Stimulated activated CD4-positive, alpha-beta T cell treated with anti-CD3 and anti-CD28 coated beads, Interleukin-15, amount 100 ng/mL, for 48 hours (primary cell): ENCODE measurements at places on chromosomes 13 and 19.

GRCh38 chr19:48900477-48901406 lies 630 bp downstream of the NUCB1 start:
- DNase-seq: no peak

- DNase-seq: no peak
Observed at GRCh38 chr19:45767881-45768654, 984 bp downstream of the SIX5 start.

DNA sequence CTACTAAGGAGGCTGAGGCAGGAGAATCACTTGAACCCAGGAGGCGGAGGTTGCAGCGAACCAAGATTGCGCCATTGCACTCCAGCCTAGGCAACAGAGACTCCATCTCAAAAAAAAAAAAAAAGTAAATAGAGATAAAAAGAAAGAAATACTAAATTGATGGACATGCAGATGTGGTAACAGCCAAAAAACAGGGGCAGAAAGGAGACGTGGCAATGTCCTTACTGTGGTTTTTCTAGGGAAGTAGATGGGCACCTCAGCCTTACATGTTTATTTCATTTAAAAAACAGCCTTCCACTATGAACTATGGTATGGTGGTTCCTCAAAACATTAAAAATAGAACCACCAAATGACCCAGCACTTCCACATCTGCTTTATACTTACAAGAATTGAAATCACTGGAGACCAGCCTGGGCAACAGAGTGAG lies 6.5 kb upstream of the EIF3G start:
- DNase-seq: no peak

DNA sequence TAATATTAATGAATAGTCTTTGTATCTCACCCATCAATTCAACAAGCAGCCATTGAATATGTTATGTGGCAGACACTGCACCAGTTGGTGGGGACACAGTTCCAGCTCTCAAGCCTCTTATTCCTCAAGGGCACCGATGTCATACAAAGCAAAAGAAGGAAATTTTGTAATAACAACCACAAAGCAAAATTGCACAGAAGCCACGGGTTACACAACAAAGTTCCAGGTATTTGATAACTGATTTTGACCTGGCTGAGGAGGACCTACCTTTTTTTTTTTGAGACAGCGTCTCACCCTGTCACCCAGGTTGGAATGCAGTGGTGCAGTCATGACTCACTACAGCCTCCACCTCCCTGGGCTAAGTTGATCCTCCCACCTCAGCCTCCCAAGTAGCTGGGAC lies 266.7 kb downstream of the FOXO1 start:
- no peak for DNase-seq

- DNase-seq: no peak
Observed at GRCh38 chr19:15976836-15977689, 28.3 kb downstream of the OR10H4 start.

- DNase-seq: no peak
Observed at GRCh38 chr13:98033277-98034247, 80.1 kb downstream of the IPO5 start.

- no peak for DNase-seq
Observed at GRCh38 chr19:13089139-13089856, 13.4 kb downstream of the LYL1 start.

- no peak for DNase-seq
Observed at GRCh38 chr13:111409413-111409812, 89.0 kb downstream of the TEX29 start.
